RKO (cell line): ENCODE measurements at places on chromosomes 5 and 9.

DNA sequence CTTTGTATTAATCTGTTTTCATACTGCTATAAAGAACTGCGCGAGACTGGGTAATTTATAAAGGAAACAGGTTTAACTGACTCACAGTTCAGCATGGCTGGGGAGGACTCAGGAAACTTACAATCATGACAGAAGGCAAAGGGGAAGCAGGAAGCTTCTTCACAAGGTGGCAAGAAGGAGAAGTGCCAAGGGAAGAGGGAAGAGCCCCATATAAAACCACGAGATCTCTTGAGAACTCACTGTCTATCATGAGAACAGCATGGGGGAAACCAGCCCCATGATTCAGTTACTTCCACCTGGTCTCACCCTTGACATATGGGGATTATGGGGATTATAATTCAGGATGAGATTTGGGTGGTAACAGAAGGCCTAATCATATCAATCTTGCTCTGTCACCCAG lies 60.9 kb upstream of the CHD1 start:
- DNase-seq: no peak

DNA sequence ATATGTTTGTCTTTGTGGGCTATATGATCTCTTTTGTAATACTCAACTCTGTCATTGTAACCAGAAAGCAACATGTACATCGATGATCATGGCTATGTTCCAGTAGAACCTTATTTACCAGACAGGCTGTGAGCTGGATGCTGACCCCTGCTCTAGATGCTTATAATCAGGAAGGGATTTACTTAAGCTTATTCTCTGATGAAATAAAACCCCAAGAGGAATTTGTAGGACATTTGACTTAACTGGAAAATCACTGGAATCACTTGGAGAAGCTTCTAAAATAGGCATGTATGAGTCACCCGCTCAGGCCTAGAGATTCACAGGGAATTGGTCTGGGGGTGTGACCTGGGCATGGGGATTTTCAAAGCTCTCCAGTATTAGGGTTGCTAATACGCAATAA lies 285.8 kb upstream of the ZNF608 start:
- DNase-seq: no peak

DNA sequence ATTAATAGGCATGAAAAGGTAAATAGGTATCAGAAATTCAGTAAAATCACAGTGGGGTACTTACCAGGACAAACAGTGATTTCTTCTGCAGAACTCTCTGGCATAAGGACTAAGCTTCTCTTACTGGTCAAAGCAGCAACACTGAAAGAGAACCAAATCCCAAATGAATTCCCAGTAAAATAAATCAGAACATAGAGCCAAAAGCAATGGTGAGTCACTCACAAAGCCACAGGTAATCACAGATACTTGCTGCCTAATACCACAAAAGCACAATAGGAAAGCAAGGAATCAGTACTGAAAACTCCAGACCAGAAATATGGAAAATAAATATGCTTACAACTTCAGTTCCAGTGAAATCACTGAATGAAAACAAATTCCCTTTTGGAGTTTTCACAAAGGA lies 50.7 kb downstream of the UIMC1 start:
- DNase-seq: no peak

GRCh38 chr9:96502539-96503373 lies 52.8 kb downstream of the HABP4 start:
- no peak for DNase-seq
